Left ventricle myocardium inferior (tissue), 1 donor: ENCODE measurements at places on chromosomes 7 and 10. TPM values are rescaled to one million over a fixed set of nuclear protein-coding genes. Genes with fewer than 3 reads are reported as not detected.
A peak's percentile ranks its signal among the peaks of the same experiment; 100 is the strongest.

DNA sequence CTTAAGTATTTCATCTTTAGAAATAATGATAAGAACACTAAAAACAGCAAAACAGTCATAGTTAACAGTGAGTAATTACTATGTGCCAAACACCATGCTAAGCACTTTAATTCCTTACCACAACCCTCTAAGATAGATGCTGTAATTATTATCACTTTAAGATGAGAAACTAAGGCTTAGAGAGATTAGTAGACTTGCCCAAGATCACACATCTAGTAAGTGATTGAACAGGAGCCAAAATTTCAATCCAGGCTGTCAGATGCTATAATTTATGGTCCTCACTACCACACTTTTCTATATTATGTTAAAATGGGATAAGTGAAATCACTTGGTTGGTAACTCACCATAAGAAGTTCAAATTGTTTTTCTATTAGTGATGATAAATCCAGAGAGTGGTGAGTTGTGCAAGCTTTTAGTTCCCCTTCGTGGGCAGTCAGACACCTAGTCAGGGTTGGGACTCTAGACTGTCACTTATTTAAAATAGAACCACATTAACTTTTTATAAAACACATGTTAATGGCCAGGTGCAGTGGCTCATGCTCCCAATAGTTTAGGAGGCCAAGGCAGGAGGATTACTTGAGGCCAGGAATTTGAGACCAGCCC, 85.9 kb upstream of the GATA3 start:
- H3K4me1 ChIP-seq, result peaks cover 17% of the 10 kb centered on the region
- H3K36me3 ChIP-seq, result peaks cover 17% of the 10 kb centered on the region
- no peak overlapping the region for H3K27ac ChIP-seq
- H3K4me3 ChIP-seq, result no peak overlapping the region

DNA sequence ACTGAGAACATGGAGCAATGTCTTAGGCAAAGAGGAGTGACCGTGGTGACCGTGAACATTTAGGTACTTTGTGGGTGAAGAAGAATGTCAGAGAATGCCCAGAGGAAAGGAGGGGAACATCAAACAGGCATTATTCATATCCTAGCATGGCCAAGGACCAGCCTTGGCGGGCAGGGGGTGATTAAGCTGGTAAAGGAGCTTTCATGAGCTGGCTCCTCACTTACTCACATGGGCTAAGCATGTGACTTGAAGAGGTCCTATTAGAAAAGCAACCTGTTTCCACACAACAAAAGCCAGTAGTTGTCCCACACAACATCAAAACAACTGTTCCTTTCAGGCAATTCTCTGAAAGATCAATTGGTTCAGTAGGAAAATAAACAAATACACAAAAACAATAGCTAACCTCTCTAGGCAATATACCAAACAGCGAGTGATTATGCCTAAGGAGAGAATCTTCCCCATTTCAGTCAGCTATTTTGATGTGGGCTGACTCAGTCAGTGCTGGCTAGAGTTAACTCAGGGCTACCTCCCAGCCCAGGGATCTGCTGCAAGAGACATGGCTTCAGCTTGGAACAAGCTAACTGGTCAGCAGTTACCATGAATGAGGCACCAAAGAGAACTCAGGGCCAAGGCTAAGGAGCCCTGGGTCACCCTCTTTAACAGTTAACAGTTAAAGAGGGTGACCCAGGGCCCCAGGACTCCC, 283.5 kb downstream of the ARHGAP12 start:
- no peak overlapping the region for H3K4me3 ChIP-seq
- DNase-seq, result no peak
- H3K36me3 ChIP-seq, result no peaks in the 10 kb centered on the region
- no peaks in the 10 kb centered on the region for H3K27me3 ChIP-seq

- peaks cover 4% of the 10 kb centered on the region for H3K36me3 ChIP-seq
- no peak for DNase-seq
- H3K4me3 ChIP-seq, result no peak overlapping the region
- no peaks in the 10 kb centered on the region for H3K4me1 ChIP-seq
Measured at GRCh38 chr7:7612519-7612918, 28.0 kb upstream of the UMAD1 start.

- no peaks in the 10 kb centered on the region for H3K4me1 ChIP-seq
- H3K36me3 ChIP-seq, result no peaks in the 10 kb centered on the region
- no peak for DNase-seq
Measured at GRCh38 chr7:27071622-27072390, 24.0 kb downstream of the HOXA1 start.

- H3K27ac ChIP-seq, result no peak overlapping the region
- H3K4me3 ChIP-seq, result no peak overlapping the region
- H3K36me3 ChIP-seq, result no peaks in the 10 kb centered on the region
- peaks cover 9% of the 10 kb centered on the region for H3K4me1 ChIP-seq
- H3K27me3 ChIP-seq, result no peaks in the 10 kb centered on the region
- DNase-seq, result no peak
Measured at GRCh38 chr10:107103174-107104025, 61.1 kb downstream of the SORCS1 start.

Gene GALNT17
- total RNA-seq, result 95.3 TPM

DNA sequence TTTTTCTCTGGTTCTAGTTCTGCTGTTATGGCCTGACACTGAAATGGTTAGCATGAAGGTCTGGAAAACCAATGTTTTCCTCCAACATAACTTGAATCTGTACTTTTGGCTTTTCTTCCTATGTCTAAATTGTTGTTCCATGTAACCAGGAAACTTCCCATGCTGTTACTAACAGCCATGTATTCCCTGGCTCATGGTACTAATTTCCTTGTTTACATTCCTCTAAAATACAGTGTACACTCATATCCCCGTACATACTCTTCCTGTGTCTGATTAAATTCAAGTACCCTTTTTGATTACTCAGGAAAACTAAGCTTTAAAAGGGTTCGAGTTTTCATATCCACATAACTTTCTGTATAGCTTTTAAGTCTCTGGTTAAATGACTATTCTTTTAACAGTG, 12.3 kb upstream of the ACSM6 start:
- DNase-seq, result no peak
- no peak overlapping the region for H3K4me3 ChIP-seq
- H3K27ac ChIP-seq, result no peak overlapping the region
- no peaks in the 10 kb centered on the region for H3K27me3 ChIP-seq
- peaks cover 17% of the 10 kb centered on the region for H3K4me1 ChIP-seq
- H3K36me3 ChIP-seq, result no peaks in the 10 kb centered on the region

GRCh38 chr10:6203331-6204062, 765 bp downstream of the PFKFB3 start:
- H3K36me3 ChIP-seq, result no peaks in the 10 kb centered on the region
- H3K27ac ChIP-seq, result peak overlapping the region; percentile 98
- H3K27me3 ChIP-seq, result no peaks in the 10 kb centered on the region

Gene AFAP1L2
- 7.0 TPM for total RNA-seq

Gene SVIL
- total RNA-seq, result 403 TPM

GRCh38 chr7:3805151-3805550, 504.1 kb downstream of the SDK1 start:
- no peak overlapping the region for H3K27ac ChIP-seq
- H3K4me3 ChIP-seq, result no peak overlapping the region
- H3K36me3 ChIP-seq, result no peaks in the 10 kb centered on the region
- H3K4me1 ChIP-seq, result no peaks in the 10 kb centered on the region
- no peaks in the 10 kb centered on the region for H3K27me3 ChIP-seq

DNA sequence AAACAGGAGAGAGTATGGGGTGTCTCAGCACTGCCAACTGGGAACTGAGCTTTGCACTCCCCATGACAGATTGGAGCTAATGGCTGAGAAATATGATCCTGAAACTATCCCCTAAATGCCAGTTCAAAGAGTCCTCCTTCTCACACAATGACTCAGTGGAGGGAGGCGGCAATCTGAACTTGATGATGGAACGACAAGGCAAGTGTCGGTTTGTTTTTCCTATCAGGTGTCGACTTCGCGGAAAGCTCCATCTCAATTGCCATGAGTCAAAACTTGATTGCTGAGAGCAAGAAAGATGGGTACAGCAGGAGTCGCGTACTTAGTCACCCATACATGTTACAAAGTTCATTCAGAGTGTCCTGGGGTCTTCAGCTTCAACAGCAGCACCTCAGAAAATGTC, 52.5 kb downstream of the NPY start:
- peaks cover 35% of the 10 kb centered on the region for H3K27me3 ChIP-seq
- no peaks in the 10 kb centered on the region for H3K36me3 ChIP-seq
- DNase-seq, result no peak
- H3K27ac ChIP-seq, result no peak overlapping the region
- H3K4me3 ChIP-seq, result no peak overlapping the region

- H3K27ac ChIP-seq, result no peak overlapping the region
- no peaks in the 10 kb centered on the region for H3K4me1 ChIP-seq
- peaks cover 23% of the 10 kb centered on the region for H3K36me3 ChIP-seq
- DNase-seq, result no peak
- H3K27me3 ChIP-seq, result no peaks in the 10 kb centered on the region
Measured at GRCh38 chr10:77857272-77857671, 69.3 kb downstream of the DLG5 start.

- no peak overlapping the region for H3K4me3 ChIP-seq
- peaks cover 6% of the 10 kb centered on the region for H3K27me3 ChIP-seq
- no peak for DNase-seq
- no peaks in the 10 kb centered on the region for H3K4me1 ChIP-seq
- H3K36me3 ChIP-seq, result no peaks in the 10 kb centered on the region
Measured at GRCh38 chr10:116154651-116155050, 118.4 kb downstream of the GFRA1 start.

DNA sequence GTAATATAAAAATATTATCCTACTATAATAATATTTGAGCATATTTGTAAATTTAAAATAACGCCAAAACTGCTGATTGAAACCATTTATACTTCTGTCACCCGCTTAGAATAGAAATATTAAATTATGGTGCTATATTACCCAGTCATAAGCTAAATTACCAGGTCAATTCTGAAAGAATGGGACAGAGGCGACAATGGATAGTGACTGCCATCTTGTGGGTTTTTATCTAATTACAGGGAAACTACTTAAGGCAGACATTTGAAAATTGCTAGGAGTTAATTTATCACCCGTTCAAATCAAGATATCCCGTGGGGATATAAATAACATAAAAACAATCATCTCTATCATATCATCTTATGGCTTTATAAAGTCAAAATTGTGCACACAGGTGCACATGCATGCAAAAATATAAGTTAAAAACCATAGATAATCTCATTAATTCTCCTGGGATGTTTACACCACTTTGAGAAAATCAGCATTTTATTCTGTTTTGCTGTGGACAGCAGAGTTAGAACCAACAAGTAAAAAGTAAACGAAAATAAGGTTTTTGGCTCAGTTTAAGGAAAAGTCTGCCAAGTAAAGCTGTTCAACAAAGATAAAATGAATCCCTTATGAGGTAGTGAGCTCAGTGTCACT, 41.3 kb upstream of the HPSE2 start:
- no peak overlapping the region for H3K4me3 ChIP-seq
- no peaks in the 10 kb centered on the region for H3K36me3 ChIP-seq
- peaks cover 18% of the 10 kb centered on the region for H3K27me3 ChIP-seq
- no peaks in the 10 kb centered on the region for H3K4me1 ChIP-seq

Gene GPR141
- 0.33 TPM for total RNA-seq

DNA sequence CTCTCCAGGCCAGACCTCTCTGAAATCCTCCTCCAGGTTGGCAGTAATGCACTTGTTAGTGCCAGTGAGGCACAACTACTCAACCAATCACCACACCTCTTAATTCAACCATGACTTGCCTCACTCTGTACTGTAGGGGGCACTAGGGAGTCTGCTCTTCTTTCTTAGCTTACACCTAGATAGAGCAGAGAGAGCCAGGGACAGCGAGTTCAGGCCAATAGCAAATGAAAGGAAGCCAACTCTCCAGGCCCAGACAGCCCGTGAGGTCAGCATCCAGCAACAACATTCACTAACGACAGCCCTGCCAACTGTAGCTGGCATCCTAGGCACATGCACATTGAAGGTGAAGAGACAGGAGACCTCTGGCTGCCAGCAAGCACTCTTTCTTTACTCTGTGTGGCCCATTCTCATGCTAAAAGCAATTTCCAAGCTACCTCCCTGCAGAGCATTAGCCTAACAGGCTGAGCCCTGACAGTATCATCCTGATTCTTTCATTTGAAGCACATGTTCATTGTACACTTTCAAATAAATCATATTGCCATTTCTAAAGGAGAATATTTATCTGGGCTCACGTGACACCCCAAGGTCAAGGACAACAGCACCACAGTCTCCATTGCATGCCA, 136.3 kb downstream of the DPY19L1 start:
- no peaks in the 10 kb centered on the region for H3K36me3 ChIP-seq
- DNase-seq, result peak; percentile 42
- H3K27ac ChIP-seq, result peak overlapping the region; percentile 24
- peaks cover 4% of the 10 kb centered on the region for H3K4me1 ChIP-seq
- peaks cover 5% of the 10 kb centered on the region for H3K27me3 ChIP-seq

- DNase-seq, result no peak
- no peak overlapping the region for H3K4me3 ChIP-seq
- H3K4me1 ChIP-seq, result peaks cover 6% of the 10 kb centered on the region
- H3K27me3 ChIP-seq, result no peaks in the 10 kb centered on the region
- H3K36me3 ChIP-seq, result peaks cover 56% of the 10 kb centered on the region
Measured at GRCh38 chr10:73501651-73502050, 5.8 kb upstream of the PPP3CB start.

Gene CALD1
- 122 TPM for total RNA-seq

Gene BUD31
- 43.9 TPM for total RNA-seq

DNA sequence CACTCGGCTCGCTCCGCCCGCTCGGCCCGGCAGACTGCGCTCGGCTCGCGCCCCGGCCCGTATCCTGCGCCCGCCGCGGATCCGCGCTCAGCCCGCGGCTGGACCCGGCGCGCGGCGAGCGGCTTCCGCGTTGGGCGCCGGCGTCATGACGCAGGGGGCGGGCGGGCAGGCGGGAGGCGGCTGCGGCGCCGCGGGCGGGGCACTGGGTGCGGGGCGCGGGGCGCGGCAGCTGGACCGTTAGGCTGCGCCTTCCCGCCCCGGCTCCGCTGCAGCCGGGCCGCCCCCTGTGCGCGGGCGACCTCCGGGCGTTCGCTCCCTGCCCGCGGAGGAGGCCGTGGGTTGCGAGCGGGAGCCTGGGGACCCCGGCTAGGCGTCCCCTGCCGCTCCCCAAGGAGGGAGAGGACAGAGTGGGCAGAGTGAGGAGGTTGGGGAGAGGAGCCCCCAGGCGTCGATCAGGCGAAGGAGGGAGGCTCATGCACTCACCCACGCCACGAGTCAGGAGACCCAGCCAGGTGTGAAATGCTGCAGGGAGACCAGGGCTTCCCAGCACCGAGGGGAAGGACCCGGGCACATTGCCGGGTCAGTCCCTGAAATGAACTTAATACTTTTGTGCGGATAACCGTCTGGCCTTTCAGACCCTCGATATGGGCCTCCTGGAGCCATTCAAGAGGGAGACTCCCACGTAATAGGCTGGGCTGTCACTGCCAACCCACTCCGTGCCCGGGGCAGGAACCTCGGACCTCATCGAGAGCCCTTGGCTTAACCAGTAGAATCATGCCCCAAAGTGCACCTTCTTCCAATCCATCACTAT, at the start of gene PIP4K2A:
Gene PIP4K2A, minus strand, starts transcription at position 100 of the 811 bp plus-strand sequence. CDS start 252 bp downstream, outside the sequence.
- no peaks in the 10 kb centered on the region for H3K27me3 ChIP-seq
- peak within 1 kb of the TSS; percentile 88 for H3K27ac ChIP-seq
- H3K4me3 ChIP-seq, result peak within 1 kb of the TSS; percentile 97
- H3K4me1 ChIP-seq, result peaks cover 46% of the 10 kb centered on the region
- no peaks in the 10 kb centered on the region for H3K36me3 ChIP-seq

DNA sequence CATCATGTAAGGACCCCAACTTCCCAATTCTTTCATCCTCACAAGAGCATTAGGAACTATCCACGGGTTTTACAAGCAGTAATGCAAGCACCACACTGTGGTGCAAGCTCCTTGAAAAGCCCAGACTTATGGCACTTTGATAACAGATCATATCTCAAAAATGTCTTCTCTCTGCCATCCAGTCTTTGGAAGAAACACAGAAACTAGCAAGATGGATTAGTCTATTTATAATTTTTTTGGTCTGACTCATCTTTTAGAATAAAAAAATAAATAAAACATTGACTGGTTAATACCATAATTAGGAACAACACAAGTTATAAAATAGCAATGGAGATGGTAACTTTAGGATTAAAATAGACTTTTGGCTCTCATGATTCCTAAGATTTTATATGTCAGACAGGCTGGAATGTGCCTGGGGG, 49.0 kb upstream of the CALD1 start:
- H3K36me3 ChIP-seq, result no peaks in the 10 kb centered on the region
- no peak for DNase-seq
- H3K27ac ChIP-seq, result peak overlapping the region; percentile 66
- no peak overlapping the region for H3K4me3 ChIP-seq
- H3K27me3 ChIP-seq, result no peaks in the 10 kb centered on the region

Gene OR13A1
- total RNA-seq, result not detected
